ENCODE measurements at places on chromosomes 6 and 20.

DNA sequence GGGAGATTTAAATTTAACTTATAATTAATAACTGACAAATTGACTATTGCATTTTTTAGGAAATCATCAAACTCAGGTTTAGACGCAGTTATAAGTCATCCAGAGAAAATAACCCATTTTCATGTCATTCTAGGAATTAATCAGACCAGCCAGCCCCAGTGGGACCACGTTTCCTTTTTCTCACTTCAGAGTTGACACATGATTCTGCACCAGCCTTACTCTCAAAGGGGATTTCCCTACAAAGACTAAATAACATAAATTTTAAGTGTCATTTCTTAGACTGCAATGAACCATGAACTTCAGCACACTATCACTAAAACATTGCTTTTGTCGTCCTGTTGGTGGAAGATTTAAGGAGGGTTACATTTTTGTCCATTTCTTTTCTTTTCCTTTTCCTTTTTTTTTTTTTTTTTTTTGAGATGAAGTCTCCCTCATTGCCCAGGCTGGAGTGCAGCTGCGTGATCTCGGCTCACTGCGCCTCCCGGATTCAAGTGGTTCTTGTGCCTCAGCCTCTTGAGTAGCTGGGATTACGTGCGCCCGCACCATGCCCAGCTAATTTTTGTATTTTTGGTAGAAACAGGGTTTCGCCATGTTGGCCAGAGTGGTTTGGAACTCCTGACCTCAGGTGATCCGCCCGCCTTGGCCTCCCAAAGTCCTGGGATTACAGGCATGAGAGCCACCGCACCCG lies 3.6 kb downstream of the IPCEF1 start:
- no peak for DNase-seq

DNA sequence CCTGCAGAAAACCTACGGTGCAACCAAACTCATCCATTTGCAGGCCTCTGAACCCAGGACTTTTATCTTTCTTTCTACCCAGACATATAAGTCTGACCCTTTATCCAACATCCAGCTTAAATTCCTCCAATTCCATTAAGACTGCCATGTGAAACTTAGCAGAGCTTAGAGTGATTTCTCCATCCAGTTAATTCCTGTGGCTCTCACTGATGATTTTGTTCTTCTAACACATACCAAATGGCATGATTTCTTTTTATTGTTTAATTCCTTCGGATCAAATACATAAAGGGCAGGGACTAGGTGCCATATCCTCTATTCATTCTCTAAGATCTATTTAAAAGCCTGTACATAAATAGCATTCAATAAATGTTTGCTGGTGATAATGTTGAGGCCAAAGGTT lies 92.9 kb downstream of the TASP1 start:
- no peak for DNase-seq

- DNase-seq: no peak
Observed at GRCh38 chr20:41432746-41433145, 66.1 kb upstream of the EMILIN3 start.

DNA sequence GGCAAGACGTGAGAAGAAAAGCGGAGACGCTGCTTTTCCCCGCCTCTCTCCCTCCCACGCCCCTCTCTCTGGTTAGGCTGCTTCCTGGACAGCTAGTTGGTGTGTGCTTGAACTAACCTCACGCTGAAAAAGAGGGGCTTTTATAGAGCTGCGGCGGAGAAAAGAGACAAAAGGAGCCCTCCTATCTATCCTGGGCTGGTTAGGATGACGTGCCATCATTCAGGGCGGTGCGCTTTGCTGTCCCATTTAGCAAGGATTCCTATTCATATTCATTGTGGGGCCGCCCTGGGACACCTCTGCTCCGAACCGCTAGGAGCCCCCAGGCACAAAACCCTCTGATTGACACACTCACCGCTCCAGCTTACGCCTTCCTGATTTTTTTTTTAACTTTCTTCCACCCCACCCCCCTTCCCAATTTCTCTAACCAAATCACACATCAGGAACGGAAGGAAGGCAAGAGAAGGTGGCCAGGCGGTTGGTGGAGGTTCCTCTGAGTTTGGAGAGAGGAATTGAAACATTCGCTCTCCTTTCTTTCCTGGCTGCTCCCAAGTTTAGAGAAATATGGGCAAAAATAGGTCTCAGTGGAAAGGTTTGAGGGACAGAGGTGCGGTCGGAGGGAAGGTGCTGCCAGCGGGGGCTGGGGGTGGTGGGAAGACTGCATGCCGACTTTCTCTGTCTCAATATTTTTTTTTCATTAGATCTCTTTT lies at the start of gene OLIG3:
OLIG3 (minus strand) TSS at position 114 of the 707 bp plus-strand sequence. CDS start 224 bp downstream, outside the sequence.
- DNase-seq: no peak

GRCh38 chr20:34570859-34571306 lies 12.4 kb downstream of the MAP1LC3A start:
- DNase-seq: no peak

GRCh38 chr20:43191946-43192863 lies 2.5 kb upstream of the PTPRT start:
- no peak for DNase-seq

- no peak for DNase-seq
Observed at GRCh38 chr6:152428126-152428525, 209.0 kb downstream of the SYNE1 start.

DNA sequence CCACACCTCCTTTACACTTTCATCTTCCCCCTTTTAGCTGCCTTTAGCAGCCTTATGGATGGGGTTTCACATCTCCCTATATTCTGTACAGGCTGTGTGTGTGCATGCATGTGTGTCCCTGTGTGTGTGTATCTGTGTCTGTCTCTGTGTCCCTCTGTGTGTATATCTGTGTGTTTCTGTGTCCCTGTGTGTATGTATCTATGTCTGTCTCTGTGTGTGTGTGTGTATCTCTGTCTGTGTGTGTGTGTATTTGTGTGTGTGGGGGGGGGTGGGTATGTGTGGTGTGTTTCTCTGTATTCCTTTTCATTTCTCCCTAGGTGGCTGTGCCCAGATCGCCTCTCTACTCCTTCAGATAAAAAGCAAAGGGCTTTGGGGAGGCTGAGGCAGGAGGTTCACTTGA lies 52.2 kb upstream of the CD83 start:
- DNase-seq: no peak

DNA sequence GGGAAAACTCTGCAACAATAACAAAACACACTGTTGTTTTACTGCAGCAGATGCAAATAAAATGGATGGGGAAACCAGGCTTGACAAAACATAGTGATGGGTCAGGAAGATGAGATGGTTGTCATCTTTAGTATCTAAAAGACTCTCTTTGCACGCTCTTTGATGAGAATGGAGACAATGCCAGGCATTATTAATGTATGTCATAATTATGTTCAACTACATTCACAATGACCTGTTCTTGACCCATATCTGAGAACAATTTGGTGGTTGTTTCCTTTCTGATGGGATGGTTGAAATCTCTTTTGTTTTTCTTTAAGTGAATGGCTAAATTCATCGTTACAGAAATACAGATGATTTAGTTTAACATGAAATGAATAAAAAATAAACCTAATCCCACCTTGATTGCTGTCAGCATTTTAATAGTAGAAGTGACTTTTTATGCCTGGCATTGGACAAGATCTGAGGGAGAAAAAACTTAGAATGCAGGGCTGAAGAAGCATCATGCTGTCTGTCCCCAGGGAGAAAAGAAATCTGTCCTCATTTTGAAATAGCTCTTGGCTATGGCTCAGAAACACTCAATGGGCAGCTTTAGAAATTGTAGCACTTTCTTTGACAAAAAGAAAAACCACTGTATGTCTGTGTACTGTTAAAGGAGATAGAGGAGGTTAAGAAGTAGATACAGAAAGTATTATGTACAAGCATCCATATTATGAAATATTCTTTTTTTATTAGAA lies 12.4 kb upstream of the GRIK2 start:
- DNase-seq: no peak

Data from NCI-H1694 treated with DMSO at 0.1 percent for 48 hours (cell line).